ENCODE measurements at places on chromosomes 7 and 10. TPM values are rescaled to one million over a fixed set of nuclear protein-coding genes. Genes with fewer than 3 reads are reported as not detected.
A peak's percentile ranks its signal among the peaks of the same experiment; 100 is the strongest.

DNA sequence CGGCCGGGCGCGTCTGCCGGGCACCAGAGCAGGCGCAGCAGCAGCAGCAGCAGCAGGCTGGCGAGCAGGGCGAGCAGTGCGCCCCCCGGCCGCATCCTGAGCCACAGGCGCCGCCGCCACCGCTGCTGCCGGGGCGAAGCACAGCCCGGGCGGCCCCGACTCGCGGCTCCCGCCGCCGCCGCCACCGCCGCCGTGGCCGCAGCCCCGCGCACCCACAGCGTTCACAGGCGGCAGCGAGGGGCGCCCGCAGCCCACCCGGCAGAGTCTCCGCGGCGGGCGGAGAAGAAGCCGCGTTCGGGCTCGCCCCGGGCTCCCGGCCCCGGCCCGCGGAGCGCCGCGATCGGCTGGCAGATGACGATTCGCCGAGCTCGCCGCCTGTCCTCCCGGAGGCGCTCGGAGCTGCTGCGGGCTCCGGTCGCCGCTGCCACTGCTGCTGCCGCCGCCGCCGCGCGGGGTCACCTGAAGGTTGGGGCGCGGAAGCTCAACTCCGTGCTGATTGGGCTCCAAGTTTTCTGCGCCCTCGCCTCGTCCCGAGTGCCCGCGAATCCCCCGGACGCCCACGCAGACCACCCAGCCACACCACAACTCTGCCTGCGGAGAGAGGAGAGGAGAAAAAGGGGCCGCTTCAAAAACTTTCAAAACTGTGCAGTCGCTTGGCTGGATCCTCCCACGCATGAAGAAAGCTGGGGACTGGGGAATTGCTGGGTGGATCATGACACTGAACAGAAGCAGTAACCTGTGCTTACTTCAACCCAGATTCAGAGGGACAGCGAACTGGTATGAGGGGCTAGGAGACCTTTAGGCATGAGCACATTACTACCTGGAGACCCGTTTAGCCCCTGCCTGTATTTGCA lies at the start of gene ST8SIA6:
Gene ST8SIA6 (minus strand): TSS at position 435 of the 854 bp plus-strand sequence. CDS start 340 bp downstream, at position 95.
- peak; percentile 66 for DNase-seq

DNA sequence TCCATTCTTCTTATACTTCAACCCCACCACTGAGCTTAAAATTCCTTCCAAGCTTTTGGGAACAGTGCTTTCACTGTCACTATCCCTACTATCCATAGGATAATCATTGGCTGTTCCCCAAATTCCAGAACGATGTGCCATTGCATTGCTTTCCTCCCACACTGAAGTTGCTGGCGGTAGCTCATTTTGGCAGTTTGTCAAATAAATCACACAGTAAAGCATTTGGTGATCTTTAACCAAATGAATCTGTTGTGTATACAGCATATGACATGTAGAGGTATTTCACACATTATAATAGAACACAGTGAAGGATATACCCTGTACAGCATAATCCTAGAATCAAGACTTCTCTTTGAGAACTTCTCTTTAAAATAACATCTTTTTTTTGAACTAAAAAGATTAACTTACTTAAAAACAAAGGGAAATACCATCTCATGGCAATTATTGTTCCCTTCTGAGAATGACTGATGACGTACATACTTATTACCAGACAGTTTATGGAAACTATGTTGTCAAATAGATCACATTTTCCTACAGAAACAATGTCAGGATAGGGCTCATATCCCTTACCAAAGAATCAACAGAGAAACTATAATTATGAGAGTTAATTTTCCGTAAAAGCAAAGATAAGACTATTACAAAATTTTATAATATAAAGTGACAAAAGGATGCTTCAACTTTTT lies 93.6 kb downstream of the CTNNA3 start:
- no peak for DNase-seq

- no peak for DNase-seq
Observed at GRCh38 chr10:74507951-74508350, 318.4 kb upstream of the KAT6B start.

DNA sequence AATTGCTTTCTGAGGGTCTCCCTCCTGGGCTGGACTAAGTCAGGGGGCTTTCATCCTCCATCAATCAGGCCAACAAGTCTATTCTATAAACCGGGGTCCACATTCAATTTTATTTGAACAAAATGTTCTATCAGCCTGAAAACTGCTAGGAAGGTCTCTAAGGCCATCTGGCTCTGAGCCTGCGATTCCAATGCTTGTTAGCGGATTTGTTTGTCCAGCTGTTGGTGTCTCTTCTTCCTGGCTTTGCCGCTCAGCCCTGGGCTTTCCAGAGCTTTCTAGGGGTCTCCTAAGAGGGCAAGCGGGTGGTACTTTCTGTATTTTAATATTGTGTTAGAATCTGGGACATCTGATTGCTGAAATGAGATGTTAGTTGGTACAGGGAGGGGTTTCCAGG lies 136.7 kb downstream of the VIPR2 start:
- DNase-seq = no peak

- no peak for DNase-seq
Observed at GRCh38 chr7:80453699-80454340, 58.0 kb downstream of the GNAT3 start.

DNA sequence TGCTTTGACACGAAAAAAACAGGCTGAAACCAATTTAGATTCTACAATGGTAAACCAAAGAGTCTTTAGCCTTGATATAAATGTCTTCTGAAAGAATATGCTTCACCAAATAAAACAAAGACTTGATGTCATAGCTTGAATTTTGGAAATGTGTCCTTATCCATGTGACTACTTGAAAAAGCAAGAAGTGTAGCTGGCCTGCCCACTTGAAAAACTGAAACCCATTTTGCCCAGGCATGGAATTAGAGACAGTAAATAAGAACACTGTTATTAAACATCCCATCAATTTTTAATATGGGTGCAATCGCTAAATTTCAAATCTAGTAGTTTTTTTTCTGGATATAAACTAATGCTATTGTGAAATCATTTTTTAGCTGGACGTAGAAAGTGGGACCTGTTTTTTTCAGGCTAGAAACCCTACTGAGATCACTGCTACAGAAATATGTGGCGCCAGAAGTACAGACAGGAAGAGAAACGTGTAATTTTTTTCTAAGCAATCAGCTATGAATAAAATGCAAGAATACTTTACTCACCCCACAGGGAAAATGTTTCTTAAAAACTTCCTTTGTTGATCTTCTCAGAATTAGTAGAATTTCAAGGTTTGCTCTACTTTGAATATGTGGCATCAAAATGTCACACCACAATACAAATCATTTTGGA lies 56.7 kb downstream of the PIP4K2A start:
- no peak for DNase-seq

GRCh38 chr7:1255080-1255816 lies 22.6 kb downstream of the UNCX start:
- DNase-seq = no peak

DNA sequence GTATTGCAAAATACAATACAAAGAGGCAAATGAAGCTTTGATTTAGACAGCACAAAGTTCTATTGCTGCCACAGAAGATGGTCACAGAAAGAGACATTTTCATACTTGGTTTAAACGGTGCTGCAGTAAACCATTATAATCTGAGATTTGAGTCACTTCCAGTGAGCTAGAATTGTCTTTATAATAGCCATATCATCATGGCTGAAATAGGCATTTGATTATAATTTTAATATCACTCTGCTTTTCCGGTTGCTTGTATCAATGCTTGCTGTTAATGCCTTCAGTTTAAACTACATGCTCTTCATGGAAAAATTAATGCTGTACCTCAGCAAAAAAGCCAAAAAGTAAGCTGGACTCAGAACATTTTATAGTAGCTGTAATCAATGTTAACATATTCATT lies 48.5 kb downstream of the CPEB3 start:
- no peak for DNase-seq

DNA sequence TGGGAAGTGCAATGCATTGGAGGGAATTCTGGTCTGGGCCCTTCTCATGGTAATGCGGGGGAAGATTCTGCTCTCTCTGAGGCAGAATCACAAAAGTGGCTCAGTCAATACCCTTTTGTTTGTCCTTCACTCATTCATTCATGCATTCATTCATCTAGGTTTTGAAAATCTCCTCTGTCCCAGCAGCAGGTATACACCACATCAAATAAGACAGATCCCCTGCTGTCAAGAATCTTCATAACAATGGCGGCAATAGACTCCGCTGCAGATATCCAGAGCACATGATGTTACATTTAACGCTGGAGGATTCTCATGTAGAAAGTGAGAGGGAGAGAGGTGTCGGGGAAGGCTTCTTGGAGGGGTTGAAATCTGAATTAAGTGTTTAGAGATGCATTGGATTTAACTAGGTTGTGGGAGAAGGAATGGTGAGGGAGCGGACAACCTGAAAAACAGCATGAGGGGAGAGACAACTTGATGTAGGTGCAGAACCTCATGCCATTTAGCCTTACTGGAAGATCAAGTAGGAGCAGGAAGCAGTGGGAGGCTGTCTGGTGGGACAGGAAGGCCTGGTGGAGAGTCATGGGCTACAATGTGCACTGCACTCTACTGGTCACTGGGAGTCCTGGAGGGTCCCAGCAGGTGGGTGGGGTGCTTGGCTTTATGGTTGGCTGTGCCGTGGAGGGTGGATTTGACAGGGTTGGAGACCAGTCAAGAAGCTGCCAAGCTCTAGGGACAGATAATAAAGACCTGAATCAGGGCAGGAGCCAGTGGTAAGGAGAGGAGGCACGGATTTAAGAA lies 5.2 kb upstream of the FAM180A start:
- no peak for DNase-seq

DNA sequence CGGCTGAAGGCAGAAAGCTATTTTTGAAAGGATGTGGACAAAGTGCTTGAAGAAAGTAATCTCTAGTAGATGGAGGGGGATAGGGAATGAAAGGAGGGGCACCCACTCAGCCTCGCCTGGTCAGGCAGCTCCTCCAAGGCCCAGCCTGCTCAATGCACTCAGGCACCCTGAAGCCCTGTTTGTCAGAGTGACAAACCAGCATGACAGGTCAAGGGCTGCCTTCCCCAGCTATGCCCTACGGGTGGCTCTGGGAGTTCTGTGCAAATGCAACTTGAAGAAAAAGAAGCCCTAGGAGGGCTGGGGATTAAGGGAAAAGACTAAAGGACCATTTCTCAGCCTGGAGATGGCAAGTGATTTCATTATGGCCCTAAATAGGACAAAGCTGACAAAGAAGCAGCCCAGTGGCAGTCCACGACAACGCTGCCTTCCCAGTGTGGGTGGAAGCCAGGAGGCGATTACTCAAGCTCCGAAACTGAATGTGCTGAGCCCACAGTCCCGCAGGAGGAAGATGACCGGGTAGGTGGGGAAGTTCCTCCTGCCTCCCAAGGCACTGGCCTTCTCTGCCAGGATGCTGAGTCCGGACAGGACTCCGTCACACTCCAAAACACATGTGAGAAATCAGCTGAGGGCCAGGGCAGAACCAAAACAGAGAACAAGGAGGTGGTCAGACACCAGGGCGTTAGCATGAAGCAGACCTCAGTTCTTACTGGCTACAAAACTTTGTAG lies 16.3 kb downstream of the LIPA start:
- peak; percentile 65 for DNase-seq

DNA sequence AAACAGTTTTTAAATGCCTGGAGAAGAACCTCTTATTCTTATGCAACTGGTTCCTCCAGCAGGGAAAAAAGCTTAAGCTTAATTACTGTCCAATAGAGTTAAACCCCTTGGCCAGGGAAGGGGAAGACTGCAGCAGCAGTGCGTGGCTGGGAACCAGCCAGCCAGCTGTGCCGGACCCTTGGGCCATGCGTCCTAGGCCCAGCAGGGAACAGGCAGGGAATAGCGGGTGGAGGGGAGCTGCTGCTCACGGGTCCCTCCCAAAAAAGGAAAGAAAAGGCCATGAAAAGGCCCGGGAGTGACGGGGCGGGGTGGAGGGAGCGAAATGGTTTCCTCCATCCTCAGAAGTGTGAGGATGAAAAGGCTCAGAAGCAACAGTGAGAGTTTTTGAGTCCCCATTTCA lies 35.2 kb upstream of the HECW1 start:
- DNase-seq = no peak

GRCh38 chr10:48406204-48406603 lies 99.7 kb downstream of the MAPK8 start:
- no peak for DNase-seq

DNA sequence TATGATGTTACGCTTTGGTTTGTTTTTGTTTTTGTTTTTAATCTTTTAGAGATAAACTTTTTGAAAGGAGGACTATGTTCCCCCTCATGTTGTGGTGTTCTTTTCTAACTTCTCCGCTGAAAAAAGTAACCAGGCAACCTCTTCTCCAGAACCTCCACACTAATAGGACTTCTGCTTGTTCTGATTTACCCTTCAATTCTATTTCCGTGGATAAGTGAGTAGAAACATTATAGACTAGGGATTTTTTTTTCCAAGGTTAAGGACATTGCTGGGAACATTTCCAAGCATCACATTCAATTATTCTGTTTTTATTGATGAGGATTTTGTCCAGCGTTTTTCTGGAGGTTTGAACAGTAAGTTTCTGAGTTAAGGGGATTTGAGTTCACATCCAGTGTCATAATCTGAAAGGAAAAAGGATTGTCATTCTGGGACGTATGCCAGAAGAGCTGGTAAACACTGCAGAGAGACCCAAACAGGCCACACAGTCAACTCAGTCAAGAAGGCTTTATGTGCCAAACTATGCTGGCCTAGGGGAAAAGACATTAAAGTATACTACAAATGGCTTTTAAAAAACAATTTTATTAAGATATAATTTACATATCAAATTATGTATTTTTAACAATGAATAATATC lies 28.3 kb upstream of the RALA start:
- no peak for DNase-seq

DNA sequence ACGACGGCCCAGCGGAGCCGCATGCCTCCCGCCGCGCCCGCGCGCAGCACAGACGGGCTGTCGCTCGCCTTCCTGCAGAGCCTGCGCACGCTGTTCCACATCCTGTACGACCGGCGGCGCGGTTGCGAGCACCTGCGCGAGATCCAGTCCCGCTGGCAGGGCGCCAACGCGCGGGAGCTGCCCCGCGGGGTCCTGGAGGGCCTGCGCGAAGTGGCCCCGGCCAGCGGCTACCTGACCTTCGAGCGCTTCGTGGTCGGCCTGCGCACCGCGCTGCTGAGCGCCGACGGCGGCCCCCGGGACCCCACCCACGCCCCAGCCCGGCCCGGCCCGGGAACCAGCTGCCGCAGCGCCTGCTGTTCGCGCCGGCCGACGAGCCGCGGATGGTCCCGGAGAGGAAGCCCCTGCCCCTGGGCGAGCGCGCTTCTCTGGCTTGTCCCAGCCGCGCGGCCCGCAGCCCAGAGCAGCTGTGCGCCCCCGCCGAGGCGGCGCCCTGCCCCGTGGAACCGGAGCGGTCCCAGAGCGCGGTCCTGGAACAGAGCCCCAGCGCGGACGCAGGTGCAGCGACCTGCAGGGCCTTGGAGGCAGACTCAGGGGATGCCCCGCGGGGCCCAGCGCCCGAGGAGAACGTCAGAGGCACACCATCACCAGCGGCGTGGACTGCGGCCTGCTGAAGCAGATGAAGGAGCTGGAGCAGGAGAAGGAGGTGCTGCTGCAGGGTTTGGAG lies 25.3 kb upstream of the ZNF716 start:
- no peak for DNase-seq

- no peak for DNase-seq
Observed at GRCh38 chr7:16773326-16773725, 19.8 kb downstream of the TSPAN13 start.

Gene MUC12
- not detected for total RNA-seq

Gene KLLN
- total RNA-seq = 0.24 TPM

Gene TCAF2
- total RNA-seq = 2.2 TPM

Gene GRID1
- total RNA-seq = 0.99 TPM

Data from right lobe of liver (tissue), 6 donors.